CD4-positive, alpha-beta T cell treated with Interleukin-15 for 4 hours (primary cell): ENCODE measurements at places on chromosomes 2 and 18.

- no peak for DNase-seq
Measured at GRCh38 chr2:25303633-25304236, 38.0 kb downstream of the DNMT3A start.

DNA sequence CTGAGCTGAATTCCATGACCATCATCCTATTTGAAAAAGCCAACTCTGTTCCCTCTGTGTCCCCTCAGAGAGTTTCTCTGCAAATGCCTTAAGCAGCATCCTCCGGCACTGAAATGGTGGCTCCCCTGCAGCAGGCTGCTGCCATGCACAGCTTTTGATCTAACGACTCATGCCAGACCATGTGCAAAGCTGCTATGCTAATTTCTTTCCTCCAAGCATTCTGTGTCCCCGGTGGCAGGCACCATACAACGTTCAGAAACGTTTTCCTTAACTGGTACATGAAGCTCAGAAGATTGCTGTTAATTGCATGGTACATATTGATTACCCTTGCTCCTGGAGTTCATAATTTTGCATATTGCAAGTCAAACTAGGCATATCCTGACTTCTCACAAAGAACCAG, 336.8 kb downstream of the RBM43 start:
- DNase-seq: no peak

DNA sequence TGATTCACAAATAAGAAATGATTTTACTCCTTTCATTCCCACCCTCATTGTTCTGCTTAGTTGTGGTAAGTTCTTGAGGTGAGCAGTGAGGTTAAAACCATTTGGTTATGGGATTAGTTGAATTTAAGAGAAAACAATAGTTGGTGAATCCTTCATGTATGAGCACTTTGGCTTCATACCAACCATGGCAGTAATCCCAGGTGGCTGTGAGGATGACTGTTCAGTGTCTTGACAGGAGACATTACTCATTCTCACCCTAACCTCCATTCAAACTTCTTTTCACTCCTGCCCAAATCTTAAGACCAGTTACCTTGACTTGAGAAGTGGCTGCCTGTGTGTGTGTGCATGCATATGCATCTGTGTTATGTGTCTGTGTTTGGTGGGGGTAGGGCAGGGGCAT, 143.1 kb downstream of the SETBP1 start:
- DNase-seq: no peak

DNA sequence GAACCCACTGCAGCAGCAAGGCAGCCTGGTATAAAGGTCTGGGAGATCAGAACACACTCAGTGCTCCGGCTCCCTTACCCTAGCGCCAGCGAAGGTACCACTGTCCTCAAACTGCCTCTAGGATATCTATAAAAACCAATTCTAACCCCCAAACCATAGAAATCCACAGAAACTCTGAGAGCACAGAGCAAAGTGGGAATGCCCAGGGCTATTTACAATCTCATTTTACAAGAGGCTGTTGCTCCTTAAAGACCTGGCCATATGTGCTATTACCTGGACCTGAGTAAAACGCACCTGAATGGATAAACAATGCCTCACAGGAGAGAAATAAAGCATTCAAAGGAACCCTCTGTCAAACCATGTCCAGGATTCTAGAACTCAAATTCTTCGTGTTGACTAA, 4.3 kb downstream of the STK39 start:
- DNase-seq: no peak

DNA sequence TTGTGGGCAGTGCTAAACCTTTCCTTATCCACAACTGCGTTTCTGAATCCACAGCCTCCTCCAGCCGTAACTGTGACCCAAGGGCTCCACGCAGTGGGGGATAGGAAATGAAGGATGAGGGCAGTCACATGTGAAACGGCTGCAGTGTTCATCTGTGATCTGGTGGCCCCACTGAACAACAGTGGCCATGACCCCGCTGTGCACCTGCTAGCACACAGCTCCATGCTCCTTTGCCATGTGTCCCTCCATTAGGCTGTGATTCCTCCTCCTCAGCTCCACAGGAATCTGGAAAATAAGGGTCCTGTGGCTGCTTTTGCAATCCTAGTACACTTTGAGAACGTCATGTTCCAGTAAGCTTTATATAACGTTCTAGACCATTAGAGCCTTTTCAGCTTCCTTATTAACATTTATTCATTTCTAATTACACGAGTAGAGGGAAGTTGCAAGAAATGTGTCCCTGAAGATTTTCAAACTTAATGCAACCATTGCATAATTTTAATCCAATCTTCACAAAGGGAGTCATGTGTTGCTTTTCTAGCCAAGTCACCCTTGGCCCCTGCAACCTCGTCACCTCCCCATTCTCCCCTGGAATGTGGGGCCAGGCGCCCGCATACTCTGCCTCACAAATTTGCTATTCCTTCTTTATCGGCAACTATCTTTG, 7.1 kb upstream of the NAPG start:
- no peak for DNase-seq

DNA sequence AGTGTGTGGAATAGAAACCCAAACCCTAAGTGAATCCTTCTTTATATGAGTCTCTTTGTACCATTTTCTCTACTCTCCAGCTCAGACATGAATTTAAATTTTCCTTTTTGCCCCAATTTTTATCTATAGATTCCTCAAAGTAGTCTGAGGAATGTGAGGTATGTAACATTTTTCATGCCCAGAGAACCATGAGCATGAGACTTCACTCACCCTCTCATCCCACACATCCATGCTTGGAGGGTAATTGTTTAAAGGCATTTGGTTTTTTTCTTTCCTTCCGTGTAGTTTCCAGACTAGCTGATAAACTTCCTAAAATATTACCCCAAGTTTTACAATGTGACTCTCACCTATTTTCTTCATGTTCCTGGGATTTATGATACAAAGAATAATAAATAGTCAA, 2056.8 kb upstream of the CELF4 start:
- DNase-seq: no peak

DNA sequence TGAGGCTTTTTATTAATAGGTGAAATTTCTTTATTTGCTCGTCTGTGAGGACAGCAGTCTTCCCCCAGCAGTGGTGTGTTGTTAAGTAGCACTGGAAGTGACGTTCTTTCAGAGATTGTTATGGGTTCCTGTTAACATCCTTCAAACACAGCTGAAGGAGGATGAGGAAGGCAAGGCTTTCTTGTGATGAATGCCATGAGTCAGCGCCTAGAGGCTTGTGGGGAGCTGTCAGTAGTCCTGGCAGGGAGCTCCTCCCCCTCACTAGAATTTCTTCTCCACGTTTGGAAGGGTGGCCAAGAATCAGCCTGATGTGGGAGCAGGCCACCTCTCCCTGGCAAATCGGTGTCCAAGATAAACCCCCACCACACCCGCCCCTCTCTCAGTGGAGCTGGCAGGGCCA, 113.2 kb downstream of the ARHGEF4 start:
- DNase-seq: no peak

GRCh38 chr18:27673861-27674260, 488.8 kb upstream of the CHST9 start:
- DNase-seq: no peak

GRCh38 chr2:13681936-13682335, 950.6 kb upstream of the LRATD1 start:
- no peak for DNase-seq

DNA sequence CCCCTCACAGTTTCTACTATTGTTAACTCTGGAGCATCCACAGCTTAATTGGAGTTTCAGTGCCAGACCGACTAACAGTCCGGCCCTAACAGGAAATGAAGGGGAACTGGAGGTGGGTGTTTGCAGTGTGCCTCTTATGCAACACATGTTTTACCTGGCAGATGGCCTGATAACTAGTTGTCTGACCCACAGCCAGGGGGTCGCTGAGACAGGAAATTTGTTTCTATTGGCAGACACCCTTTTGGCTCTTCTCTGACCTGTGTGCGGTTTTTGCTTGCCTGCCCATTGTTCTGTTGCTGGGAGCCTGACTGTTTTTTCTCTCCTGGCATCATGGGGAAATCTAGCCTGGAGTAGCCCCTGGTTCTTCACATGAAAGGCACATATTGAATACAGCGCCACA, 1329.8 kb downstream of the DSC3 start:
- no peak for DNase-seq

GRCh38 chr2:199329466-199329865, 128.3 kb downstream of the SATB2 start:
- DNase-seq: no peak

- DNase-seq: no peak
Measured at GRCh38 chr2:222912776-222913175, 51.9 kb downstream of the ACSL3 start.

- no peak for DNase-seq
Measured at GRCh38 chr2:190407246-190407661, 901 bp upstream of the MFSD6 start.

DNA sequence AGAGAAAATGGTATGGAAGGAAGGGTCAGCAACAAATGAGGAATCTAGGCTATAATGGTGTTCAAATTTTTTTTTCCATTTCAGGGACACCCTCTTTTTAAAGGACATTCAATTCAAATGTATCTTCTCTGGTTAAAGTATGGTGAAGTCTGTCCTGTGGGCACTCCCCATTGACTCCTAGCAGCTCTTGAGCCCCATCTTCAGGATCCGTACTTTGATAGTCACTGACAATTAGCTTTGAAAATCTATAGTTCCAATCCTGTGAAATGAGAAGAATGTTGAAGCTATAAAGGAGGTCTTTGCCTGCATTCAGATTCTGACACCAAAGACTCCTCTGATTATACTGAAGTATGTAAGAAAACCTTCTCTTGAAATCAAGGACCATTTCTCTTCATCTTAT, 43.3 kb downstream of the KCNH7 start:
- DNase-seq: no peak

GRCh38 chr2:85888684-85889626, at the start of gene ST3GAL5:
Gene ST3GAL5, minus strand, starts transcription at chr2:85888990. Its CDS starts 85 bp downstream, at chr2:85888905.
- peak; percentile 91 for DNase-seq

GRCh38 chr2:235740821-235741220, 247.0 kb downstream of the AGAP1 start:
- no peak for DNase-seq

DNA sequence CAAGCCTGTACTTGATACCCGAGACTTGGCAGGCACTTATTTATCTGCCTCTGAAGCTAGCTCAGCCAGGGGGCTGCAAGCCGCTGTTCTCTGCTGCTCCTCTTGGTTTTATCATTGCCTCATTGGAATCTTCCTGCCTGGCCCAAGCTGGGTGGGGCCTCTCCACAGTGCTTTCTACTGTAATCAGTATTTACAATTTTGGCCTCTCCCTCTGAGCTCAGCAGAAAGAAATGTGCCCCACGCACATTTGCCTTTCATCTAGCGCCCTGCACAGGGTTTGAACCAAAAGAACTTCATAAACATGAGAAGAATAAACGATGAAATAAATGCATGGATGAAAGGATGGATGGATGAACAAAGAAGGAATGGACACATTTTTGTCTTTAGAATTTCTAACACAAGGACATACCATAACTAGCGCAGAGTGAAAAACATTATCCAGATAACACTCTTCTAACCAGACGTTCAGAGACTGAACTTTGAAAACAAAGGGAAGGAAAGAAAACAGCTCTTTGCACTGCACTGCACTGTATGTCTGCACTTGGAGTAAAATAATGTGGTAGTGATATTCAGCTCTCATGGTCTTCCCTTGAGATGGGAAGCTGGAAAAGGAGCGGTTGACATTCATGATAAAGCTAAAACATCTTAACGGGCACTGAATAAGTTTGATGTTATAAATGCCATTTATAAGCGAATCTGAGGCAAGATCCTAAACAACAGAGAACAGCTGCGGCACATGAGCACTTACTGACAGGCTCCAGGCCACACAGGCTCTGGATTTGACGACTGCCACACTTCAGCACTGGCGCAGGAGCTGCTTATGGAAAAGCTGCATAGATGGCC, 86.8 kb upstream of the SP3 start:
- DNase-seq: no peak

DNA sequence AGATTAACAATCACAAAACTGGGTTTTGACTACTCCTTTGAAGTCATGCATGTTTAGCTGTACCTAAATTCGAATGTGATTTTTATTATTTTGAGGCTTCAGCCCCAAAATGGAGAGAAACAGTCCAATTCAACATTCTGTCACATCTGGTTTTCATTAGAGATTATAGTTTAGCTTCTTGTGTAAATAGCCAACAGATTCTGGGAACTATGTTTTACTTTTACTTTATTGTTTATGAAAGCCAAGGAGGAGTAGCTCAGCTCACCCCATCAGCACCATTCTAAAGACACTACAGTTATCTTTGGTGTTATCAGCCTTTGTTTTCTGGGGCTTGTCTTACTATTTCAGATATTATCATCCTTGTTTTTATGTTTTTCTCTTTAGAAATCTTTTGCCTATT, 465.0 kb upstream of the CWC22 start:
- no peak for DNase-seq

GRCh38 chr2:54960164-54960563, 90.1 kb downstream of the RTN4 start:
- no peak for DNase-seq

GRCh38 chr2:88006912-88007439, 9.4 kb downstream of the RNU2-63P start:
- no peak for DNase-seq

GRCh38 chr18:54187372-54187771, 37.1 kb downstream of the MBD2 start:
- no peak for DNase-seq

DNA sequence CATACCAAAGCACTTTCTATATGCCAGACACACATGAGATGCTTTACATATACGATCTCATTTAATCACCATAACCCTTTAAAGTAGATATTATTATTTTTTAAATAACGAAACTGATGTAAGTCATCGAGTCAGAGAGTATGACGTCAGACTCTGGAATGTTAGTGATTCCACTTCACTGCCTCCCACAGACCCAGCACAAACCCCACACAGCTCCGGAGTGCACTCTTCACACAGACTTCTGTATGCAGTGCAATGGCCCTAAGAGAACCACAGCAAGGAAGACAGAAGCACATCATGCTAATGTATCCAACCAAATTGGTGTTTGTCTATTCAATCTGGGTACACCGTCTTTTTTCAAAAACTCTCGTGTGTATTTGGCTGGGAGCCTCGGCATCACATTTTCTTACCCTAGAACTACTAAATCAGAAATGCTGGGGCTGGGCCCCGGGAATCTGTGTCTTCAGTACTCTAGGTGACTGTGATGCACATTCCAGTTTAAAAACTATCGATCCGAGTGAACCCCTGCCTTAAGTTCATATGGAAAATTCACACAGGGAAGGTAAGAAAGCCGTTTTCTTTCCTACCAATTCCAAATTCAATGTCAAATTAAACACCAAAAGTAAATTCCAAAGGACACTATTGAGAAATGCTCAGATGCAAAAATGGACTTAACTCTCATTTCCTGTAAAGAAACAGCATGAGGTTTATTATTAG, 117.7 kb upstream of the ACVR1C start:
- DNase-seq: no peak

DNA sequence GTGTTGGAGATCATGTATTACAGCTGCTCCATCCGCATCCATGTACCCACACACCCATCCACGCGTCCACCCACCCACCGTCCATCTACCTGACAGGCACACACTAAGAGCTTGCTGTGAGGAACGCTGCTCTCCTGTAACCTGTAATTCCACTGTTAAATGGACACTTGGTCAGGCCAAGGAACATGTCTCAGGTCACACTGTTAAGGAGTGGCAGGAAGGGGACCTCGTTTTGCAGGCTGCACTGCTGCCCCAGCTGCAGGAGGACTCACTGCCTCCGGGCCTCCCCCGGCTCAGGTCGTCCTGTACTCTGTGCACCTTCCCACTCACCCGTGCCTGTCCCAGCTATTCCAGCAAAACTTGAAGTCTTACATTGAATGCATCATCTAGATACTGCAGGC, 170.5 kb downstream of the EIPR1 start:
- DNase-seq: no peak

GRCh38 chr18:47250391-47251046, 941 bp downstream of the SKOR2 start:
- no peak for DNase-seq
